ENCODE measurements at places on chromosomes 1 and 21.

DNA sequence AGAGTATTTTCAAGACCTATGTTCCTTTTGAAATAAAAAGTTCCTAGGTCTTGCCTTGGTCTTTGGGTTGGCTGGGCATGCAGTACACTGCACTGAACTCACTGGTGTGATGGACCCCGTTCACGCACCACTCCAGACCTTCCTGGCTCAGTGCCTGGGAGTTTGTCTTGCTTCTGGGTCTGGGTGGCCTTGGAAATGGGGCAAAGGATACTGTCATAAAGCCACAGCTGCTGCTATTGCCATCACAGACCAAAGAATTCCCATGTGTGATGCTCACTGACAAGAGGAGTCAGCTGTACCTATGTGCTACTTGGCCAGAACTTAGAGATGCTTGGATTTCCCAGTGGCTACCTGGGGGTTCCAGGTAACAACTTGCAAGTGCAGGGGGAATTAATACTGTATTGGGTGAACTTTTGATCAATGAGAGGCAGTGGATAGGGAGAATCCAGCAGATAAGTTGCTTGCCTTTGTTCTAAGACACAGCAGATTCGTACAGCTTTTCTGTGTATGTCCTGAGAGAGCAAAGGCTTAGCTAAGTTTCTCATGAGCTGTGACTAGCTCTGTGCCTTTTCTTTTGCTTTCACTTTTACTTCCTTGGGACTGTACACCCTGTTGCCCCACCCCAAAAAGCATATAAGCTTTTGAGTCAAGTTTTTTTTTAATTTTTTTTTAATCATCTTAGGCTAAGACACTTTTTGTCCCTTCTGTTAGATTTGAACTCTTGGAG is 115.3 kb downstream of the RUNX1 start:
- DNase-seq, result no peak

GRCh38 chr1:205318231-205318991 is 3.1 kb downstream of the NUAK2 start:
- DNase-seq, result no peak

DNA sequence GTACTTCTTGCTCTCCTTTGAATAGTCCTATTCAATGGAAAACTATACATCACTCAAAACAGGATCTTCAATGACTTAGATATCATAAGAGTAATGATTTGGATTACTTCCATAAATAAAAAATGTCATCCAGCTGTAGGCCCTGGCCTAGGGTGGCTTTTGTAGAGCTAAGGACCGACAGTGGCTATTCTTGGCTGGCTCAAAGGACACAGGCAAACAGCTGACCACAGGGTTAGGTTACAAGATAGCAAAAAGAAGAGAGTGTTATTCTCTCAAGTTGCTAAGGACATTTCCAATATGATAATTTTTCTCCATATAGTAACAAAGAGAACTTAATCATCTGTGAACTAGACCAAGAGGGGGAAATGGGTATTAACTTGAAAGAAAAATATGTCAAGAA is 495.1 kb downstream of the PLPP3 start:
- no peak for DNase-seq

DNA sequence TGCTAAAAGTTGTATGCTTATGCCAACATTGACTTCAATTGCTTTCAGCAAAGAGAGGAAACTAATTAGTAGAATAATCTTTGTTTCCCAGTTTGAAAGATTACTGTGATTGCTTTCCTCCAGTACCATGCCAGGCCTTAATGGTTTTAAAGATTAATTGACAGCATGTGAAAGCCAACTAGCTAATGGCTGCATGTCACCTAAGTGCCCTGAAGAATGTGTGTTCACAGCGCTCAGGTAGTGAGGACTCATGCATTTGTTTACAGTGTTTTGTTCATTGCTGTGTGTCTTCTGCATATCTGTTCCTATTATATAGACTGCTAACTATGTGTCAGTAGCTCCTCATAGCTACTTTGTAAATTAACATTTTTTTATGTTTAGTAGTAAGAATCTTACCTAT is 335.6 kb downstream of the LRRIQ3 start:
- no peak for DNase-seq

Measured in K562 (cell line).